ENCODE measurements at places on chromosomes 11 and 22. TPM values are rescaled to one million over a fixed set of nuclear protein-coding genes. Genes with fewer than 3 reads are reported as not detected.
A peak's percentile ranks its signal among the peaks of the same experiment; 100 is the strongest.

C11orf16 gene
- total RNA-seq: not detected

DRG1 gene
- 93.2 TPM for total RNA-seq

DNA sequence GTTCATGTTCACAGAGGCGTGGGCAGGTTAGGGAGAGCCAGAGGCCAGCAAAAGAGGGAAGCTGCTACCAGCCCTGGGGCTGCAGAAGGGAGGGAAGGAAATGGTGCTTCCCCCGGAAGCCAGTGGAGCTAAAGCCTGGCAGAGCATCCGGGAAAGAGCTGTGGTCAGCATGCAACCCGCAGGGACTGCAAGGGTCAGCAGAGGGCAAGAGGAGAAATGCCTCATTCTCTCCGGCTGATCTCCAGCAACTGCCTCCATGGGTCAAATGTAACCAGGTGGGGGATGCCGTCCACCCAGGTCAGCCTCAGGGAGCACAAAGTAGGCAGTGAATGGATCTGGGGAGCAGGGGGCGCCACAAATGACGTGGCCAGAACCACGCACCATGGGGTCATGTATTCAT, 36.9 kb upstream of the PRR5 start:
- DNase-seq: no peak

DNA sequence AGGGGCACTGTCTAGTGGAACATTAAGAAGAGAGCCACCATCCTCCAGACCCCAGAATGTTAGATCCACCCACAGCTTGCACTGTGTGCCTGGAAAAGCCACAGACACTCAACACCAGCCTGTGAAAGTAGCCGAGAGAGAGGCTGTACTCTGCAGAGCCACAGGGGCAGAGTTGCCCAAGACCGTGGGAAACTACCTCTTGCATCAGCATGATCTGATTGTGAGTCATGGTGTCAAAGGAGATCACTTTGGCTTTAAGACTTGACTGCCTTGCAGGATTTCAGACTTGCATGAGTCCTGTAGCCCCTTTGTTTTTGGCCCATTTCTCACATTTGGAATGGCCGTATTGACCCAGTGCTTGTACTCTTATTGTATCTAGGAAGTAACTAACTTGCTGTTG, 115.9 kb upstream of the CCDC179 start:
- peak; percentile 34 for DNase-seq

DNA sequence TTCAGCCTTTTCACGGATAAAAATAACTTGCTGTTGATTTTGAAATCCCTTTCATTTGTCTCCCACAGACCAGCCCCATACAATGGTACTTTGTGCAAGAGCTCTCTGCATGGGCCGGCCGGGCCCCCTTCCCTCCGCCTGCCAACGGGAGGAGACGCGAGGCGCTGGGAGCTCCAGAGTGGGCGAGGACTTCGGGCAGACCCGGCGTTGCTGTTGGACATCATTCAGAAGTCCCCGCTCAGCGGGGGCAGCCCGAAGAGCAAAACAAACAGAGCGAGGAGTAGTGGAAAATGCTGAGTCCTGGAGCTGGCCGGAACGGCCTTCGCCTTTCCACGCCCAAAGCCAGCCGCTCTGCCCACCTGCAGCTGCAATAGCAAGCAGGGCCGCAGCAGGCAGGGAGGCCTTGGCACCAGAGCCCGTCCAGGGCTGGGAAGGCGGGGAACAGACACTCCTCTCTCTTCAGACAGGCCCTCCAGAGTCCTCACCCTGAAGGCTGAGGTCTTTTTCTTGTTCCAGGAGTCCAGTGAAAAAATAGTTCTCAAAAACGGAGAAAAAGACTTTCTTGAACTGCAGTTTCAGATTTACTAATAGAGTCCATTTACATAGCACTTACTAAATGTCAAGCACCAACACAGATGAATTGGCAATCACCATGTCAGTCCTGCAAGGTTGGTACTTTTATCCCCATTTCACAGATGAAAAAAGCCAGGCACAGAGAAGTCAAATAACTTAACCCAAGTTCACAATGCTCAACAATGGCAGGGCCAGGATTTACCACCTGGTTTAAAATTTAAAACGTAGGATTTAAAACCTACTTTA, 135.5 kb downstream of the ETS1 start:
- no peak for DNase-seq

GRCh38 chr11:17645190-17645970, 74.0 kb upstream of the MYOD1 start:
- DNase-seq: no peak

DNA sequence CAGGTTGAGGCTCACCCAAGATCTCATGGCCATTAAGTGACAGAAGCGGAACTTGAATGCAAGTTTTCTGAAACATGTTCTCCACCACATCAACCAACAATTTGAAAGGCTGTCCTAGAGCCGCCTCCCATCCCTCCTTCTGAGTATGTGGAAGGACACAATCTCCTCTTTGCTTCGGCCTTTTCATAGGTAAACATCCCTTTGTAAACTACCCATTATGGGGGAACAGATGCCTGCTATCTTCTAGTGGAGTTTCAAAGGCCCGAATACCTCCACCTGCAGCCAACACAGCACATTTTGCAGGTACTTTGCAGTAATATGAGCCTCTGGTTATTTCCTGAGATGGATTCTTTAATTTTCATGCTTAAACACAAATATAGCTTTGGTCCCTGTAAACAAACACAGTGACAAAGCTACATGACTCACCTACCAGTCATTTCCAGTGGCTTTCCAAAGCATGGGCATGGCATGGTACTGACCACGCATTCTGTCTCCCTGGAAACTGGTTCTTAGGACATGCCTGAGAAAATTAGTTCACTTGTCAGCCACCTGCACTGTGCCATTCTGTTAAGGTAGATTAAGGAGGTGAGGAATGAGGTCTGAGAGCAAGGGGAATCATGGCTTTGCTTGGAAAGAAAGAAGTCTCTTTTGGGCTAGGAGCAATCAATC, 60.2 kb downstream of the EHF start:
- peak; percentile 82 for DNase-seq

DNA sequence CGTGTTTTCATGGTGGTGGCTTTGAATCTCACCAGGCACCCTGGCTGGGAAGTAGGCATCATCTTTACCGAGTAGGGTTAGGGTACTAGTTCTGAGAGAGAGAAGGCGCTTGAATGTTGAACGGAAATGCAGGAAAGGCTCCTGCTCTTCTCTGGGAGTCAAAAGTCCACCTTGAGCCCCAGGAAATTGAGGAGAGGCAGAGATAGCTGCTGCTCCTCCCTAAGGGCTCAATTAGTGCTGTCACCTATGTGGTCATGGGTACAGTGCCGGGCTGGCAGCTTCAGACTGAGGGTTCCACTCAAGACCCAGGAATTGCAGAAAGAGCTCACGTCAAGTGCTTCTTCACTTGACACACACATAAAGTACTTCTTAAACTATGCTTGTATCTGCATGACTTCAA, 1.7 kb downstream of the CCDC157 start:
- no peak for DNase-seq

All from NCI-H460 (cell line).